ENCODE measurements at places on chromosomes 5 and 9.

DNA sequence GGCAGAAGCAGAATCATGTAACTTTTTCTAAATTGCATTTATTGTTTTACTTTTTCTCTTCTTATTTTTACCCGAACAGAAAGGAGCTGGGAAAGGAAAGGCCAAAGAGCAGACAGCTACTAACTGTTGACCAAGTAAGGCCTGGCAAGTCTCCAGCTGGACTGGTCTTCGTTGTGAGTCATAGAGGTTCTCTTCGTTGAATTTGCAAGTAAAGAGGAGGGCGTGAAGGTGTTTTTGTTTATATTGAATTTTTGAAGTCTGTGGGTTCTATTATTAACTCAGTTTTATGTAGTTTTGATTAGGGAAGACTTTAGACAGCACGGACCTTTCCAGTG is 416.5 kb upstream of the CCNH start:
- no peak for DNase-seq

DNA sequence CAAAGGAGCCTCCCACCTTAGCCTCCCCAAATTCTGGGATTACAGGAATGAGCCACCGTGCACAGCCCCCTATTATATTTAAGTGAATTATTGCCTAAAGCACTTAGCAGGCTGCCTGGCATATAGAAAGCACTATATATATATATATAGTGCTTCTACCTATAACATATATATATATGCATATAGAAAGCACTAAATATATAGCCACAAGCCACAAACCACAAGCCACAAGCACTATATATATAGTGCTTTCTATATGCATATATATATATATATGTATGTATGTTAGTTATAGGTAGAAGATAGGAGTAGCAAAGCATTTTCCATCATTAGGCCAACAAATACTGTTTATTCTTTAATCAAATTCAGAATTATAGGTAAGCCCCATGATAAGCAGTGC is 185.8 kb downstream of the CWC27 start:
- no peak for DNase-seq

DNA sequence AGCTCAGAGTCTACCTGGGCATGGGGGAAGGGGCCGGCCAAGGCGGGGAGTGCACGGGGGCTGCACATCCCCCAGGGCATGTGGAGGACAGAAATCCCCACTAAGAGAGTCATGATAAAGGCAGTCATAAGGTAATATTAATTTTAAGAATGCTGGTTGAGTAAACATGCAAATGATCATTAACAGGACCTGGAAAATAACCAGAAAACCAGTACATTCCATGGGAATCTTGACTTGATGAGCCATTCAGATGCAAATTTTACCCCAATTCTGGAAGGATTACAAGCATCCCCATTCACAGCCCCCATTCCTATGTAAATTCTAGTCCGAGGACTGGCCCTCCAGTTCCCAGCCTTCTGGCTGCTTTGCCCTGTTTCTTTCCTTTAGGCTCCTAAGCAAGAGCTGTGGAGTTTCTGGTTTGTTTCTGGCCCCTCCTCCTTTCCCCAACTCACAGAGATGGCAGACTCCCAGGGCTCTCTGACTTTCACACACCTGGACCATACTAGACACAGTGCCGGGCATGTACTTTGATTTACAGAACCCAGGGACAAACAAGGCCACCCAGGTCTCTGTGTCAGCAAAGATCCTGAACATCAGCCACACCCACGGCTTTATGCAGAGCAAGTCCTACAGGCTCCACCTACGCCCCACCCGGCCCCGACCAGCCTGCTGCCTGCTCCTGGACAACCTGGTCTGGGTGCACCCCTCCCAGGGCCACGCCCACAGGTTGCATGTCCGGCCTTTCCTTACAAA is 62.7 kb downstream of the SEMA4D start:
- peak; percentile 30 for DNase-seq

- DNase-seq, result no peak
Observed at GRCh38 chr9:121304707-121305106, 36.7 kb downstream of the GSN start.

- no peak for DNase-seq
Observed at GRCh38 chr5:148554621-148555020, 99.7 kb downstream of the HTR4 start.

GRCh38 chr9:24608599-24608998 is 62.9 kb upstream of the IZUMO3 start:
- DNase-seq, result no peak

DNA sequence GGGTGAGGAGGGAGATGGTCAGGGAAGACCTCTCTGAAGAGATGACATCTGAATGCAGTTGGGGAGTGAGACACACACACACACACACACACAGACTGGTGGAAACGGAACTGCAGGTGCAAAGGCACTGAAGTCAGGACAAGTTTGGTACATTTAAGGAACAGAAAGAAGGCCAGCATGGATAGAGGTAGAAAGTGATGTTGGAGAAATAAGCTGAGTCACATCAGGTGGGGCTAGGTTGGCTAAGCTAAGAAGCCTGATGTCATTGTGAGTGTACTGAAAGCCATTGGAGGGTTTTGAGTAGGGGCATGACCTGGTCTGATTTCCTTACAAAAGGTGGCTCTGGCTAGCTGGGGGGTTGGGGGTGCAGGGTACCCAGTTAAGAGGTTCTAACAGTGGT is 3.1 kb downstream of the BSPRY start:
- no peak for DNase-seq

GRCh38 chr9:98930792-98931191 is 12.9 kb upstream of the COL15A1 start:
- DNase-seq, result no peak

DNA sequence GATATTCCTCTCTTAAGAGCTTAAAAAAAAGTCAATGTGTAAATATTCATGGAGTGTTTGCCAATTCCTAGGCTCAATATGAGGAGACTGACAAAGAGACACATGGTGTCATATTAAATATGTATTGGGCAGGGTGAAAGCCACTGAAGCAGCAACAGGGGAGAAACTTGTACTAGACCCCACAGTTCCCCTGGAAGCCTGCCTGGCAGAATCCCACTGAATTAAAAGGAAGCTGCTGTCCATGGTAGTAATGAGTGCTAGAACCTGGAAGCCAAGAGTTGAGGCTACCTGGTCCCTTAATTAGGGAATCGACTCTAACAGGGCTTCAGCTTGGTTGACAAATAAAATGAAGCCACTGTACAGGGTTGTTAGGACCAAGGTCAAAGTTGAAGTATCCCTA is 129.4 kb upstream of the GPR151 start:
- no peak for DNase-seq

- no peak for DNase-seq
Observed at GRCh38 chr5:130836729-130837649, 328.1 kb downstream of the HINT1 start.

DNA sequence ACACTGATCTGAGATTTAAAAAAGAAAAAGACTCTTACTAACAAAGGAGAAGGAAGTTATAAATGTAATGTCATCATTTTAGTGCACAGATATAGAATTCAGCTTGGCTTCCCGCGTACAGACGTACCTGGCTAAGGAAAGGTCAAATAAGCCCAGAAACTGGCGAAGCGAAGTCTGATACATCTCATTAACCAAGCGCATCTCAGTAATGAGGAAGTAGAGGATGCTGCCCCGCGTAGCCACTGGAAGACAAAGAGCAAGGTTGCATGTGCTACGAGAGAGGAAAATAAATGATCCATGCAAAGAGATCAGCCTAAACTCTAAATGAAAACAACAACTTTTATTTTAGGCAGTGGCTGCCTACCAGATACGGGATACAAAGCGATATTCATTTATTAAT is 208.8 kb downstream of the DNAH5 start:
- no peak for DNase-seq

- no peak for DNase-seq
Observed at GRCh38 chr5:180193749-180194375, 15.1 kb downstream of the RASGEF1C start.

DNA sequence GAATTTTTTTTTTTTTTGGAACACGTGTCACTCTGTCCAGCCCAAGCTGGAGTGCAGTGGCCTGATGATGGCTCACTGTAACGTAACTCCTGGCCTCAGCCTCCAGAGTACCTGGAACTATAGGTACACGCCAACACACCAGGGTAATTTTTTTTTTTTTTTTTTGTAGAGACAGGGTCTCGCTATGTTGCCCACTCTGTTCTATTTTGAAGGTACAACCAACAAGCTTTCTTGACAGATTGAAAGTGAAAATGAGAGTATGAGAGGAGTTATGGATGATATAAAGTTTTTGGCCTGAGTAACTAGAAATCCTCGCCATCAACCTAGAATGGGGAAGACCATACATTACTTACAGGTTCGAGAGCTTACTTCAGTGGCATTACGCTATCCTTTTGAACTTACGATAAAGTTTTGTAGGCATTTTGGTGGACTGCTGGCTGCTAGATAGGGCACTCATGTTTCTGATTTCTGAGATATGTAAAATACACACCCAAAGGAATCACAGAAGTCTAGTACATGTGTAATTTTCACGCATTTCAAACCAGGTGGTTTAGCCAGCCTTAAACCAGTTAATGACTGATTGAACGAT is 806 bp upstream of the CDC42SE2 start:
- DNase-seq, result no peak

GRCh38 chr9:18037981-18038380 is 436.0 kb upstream of the ADAMTSL1 start:
- no peak for DNase-seq

DNA sequence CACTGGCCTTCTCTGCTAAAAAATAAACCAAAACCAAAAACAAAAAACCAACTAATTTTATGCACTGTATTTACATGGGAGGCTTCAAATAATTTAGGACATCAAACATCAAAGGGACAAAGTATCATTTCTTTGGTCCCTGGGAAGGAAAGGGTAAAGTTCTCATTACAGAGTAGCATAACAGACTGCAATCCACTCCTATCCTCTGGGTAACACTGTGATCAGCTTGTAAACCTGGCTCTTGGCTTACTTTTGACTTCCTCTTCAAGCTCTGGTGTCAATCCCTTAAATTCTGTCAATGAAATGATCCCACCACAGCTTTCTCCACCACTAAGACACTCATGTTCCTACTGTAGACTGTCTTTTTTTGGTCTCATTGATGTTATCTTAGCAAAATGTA is 69.8 kb upstream of the VCAN start:
- DNase-seq, result no peak

DNA sequence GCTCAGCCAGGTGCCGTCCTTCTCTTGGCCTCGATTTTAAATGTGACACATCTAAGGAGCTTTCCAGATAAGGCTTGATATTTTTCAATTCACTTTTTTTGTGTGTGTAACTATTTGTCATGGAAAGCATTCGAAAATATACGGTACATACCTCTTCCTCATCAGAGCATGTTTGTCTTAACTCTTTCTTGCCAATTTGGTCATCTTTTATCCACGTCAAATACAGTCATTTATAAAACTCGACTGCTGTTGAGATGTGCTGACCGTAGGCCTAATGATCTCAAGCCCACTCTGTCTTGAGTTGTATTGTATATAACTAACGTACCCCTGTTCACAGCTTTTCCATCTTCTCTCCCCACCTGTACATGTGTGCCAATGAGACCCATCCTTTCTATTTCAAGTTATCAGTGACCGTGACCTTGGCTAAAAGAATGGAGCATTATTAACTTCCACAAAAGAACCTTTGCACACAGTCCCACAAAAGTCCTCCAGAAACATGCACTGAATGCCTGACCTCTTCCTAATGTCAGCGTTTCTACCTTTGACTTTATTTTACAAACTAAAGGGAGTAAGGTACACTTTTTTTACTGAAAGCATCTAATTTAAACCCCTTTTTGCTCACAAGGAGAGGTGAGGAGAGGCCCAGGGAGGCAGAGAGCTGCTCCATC is 61.6 kb downstream of the IPPK start:
- no peak for DNase-seq

DNA sequence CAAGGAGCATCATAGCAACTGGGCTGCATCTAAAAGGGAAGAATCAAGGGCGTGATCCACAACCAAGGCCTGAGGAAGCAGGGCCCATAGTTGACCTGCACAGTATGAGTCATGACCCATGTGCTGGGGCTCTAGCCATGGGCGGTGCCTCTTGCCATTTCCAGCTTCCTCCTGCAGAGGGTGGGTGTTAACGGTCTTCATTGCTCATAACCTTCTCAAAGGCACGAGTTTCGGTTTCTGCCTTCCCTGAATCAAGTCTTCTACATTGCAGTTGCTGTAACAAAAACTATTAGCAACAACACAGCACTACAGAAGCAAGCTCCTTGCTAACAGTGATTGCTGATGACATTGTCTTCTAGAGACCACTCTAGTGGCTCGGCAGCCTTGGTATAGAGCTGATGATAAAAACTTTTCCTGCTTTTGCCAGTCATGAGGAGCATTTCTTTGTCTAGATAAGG is 66.9 kb downstream of the CTSL start:
- peak; percentile 94 for DNase-seq

- no peak for DNase-seq
Observed at GRCh38 chr5:128773378-128773777, 191.9 kb upstream of the SLC27A6 start.

GRCh38 chr9:2047144-2047671 is 32.1 kb downstream of the SMARCA2 start:
- no peak for DNase-seq
